ENCODE measurements at places on chromosomes 13 and 19.

GRCh38 chr13:65656740-65657329 is 1573.3 kb downstream of the PCDH9 start:
- DNase-seq: no peak

DNA sequence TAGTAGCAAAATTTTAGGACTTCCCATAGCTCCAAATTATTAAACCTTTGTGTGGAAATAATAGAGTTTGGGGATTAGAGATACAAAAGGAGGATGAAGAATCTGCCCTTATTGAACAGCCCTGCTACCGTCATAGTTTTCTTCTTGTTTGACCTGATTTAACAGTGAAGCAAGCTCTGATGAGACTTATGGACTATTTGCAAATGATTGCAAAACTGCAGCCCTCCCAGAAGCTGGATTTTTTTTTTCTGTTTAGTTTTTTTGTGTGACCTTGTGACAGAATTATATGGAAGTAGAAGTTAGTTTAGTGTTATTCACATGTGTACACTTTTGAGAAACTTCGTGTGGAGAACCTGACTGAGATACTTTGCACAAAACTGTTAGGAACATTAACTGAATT is 267.8 kb downstream of the KCNRG start:
- no peak for DNase-seq

- DNase-seq: no peak
Observed at GRCh38 chr13:67018775-67019174, 211.4 kb downstream of the PCDH9 start.

DNA sequence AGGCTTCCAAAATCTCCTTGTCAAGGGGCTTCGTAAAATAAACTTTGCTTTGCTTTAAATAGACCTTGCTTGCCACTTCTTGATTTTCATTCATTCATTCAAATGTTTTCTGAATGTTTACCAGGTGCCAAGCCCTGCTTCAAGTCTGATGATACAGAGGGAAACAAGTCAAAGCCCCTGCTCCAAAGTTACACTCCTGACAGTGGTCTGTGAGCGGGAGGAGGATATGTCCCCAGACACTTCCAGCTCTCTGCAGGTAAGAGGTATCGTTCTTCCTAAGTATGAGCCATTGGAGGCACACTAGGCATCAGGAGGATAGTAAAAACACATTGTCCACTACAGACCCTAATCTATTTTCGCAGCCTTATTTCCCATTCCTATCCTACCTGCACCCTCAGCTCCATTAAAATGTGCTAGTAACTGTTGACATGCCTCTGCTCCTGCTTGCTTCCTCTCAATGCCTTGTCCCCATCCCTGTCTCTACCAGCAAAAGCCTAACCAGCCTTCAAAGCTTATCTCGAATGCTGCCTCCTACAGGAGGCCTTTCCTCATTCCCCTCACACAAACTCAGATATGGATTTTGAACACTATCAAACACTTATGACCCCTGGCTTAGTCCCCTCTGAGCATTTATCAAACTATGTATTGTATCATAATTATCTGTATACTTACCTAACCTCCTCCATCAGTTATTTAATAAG is 6.2 kb upstream of the WBP4 start:
- peak; percentile 10 for DNase-seq

GRCh38 chr19:10817291-10818038 is 18.5 kb downstream of the TMED1 start:
- DNase-seq: no peak
